ENCODE measurements at places on chromosomes 11 and 22. TPM values are rescaled to one million over a fixed set of nuclear protein-coding genes. Genes with fewer than 3 reads are reported as not detected.

Gene POTEH
- not detected for total RNA-seq

Gene MAJIN
- total RNA-seq, result not detected

DNA sequence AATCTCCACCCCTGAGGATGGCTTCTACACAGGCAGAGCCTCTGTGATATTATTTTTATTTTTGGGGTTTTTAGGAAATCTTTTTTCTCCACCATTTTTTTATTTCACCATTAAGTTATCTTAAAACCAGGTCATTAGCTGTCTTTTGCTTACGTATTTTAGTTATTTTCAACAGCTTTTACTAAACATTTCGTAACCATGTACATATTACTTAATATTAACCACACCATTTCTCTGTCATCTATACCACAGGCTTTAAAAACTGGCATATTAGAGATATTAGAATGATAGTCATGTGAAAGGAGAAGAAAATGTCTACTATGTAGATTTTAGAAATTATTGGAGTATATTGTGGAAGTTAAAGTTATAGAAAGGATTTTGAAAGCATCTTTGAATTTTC is 37.4 kb downstream of the YAP1 start:
- DNase-seq, result no peak

GRCh38 chr11:103949781-103950180 is 86.7 kb upstream of the DDI1 start:
- DNase-seq, result no peak

- no peak for DNase-seq
Measured at GRCh38 chr11:44816761-44817160, 90.0 kb downstream of the TSPAN18 start.

GRCh38 chr11:58495906-58496305 is 12.0 kb downstream of the OR5B21 start:
- no peak for DNase-seq

GRCh38 chr11:61057615-61058014 is 44.7 kb upstream of the CD5 start:
- DNase-seq, result no peak
